ENCODE measurements at places on chromosomes 4 and X.

DNA sequence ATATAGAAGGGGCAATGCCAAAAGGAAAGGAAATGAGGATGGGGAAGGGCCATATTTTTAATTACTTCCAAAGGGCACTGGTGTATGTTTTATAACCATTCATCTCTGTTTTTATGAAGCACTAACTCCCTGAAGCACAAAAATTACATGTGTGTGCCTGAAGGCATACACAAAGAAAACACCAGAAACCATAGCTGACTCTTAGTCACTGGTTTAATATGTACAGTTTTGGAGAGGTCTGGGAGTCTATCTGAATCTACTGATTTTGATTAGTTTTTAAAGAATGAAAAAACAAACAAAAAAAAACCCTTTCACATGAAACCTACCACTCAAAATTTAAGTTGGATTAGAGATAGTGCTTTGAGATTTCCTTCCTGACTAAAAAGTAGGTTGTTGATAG is 438.7 kb downstream of the RPA4 start:
- DNase-seq: no peak
- no peaks in the 10 kb centered on the region for H3K4me1 ChIP-seq
- H3K27me3 ChIP-seq: no peaks in the 10 kb centered on the region
- H3K4me3 ChIP-seq: no peak overlapping the region
- peaks cover 2% of the 10 kb centered on the region for H3K36me3 ChIP-seq

DNA sequence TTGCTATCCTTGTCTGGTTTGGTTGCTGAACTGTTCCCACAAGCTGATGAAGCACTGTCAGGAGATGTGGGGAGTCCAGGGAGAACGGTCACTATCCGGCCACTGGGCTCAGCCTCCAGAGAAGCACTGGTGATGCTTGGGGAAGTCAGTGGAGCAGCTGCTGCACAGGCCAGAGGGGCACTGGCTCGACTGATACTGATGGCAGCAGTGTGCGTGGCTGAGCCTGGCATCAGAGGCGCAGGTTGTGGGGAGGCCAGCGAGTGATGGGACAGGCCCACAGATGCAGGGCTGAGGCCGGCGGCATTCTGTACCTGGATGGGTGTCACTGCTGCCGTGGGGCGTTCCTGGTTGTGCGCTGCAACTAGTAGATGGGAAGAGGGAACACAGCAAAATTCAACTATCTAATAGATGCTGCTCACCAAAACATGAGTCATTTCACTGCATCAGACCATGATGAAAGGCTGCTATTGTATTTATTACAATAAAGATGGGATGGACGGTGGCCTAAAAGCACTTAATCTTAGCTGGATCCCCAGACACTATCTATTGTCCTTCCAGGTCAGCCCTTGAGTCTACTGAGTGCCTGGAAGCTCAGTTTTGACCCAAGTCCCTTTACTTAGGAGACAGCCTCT is 106.3 kb upstream of the CBR4 start:
- no peak for DNase-seq
- no peaks in the 10 kb centered on the region for H3K4me1 ChIP-seq
- H3K27me3 ChIP-seq: peaks cover 16% of the 10 kb centered on the region
- no peak overlapping the region for H3K4me3 ChIP-seq

GRCh38 chrX:12657881-12658280 is 133.3 kb upstream of the PRPS2 start:
- H3K36me3 ChIP-seq: no peaks in the 10 kb centered on the region
- DNase-seq: no peak
- H3K4me3 ChIP-seq: no peak overlapping the region
- H3K27me3 ChIP-seq: no peaks in the 10 kb centered on the region
- H3K4me1 ChIP-seq: no peaks in the 10 kb centered on the region
- H3K27ac ChIP-seq: no peak overlapping the region

DNA sequence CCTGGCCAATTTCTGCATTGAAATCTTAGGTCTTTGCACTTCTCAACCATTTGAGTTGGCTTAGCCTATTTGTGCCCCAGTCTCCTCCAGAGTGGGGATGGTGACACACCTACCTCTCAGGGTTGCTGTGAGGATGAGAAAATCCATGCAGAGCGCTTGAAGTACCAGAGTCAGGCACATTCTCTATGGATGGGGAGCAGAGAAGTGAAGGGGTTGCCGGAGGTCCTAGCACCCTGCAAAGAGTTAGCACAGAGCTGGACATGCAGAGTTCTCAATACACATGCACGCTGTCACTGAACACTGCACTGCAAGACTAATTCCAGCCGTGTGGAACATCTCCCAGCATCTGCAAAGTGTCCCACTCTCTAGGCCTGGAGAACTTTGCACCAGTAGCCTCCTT is 2.6 kb upstream of the STK32B start:
- H3K4me1 ChIP-seq: peaks cover 19% of the 10 kb centered on the region
- peaks cover 2% of the 10 kb centered on the region for H3K36me3 ChIP-seq
- H3K4me3 ChIP-seq: no peak overlapping the region
- no peak for DNase-seq

GRCh38 chr4:73589887-73590801 is 30.1 kb downstream of the RASSF6 start:
- no peaks in the 10 kb centered on the region for H3K27me3 ChIP-seq
- H3K4me1 ChIP-seq: no peaks in the 10 kb centered on the region
- H3K4me3 ChIP-seq: no peak overlapping the region
- no peaks in the 10 kb centered on the region for H3K36me3 ChIP-seq
- DNase-seq: no peak

Data from central memory CD8-positive, alpha-beta T cell (primary cell).